ENCODE measurements at places on chromosomes 12 and 14.
A peak's percentile ranks its signal among the peaks of the same experiment; 100 is the strongest.

DNA sequence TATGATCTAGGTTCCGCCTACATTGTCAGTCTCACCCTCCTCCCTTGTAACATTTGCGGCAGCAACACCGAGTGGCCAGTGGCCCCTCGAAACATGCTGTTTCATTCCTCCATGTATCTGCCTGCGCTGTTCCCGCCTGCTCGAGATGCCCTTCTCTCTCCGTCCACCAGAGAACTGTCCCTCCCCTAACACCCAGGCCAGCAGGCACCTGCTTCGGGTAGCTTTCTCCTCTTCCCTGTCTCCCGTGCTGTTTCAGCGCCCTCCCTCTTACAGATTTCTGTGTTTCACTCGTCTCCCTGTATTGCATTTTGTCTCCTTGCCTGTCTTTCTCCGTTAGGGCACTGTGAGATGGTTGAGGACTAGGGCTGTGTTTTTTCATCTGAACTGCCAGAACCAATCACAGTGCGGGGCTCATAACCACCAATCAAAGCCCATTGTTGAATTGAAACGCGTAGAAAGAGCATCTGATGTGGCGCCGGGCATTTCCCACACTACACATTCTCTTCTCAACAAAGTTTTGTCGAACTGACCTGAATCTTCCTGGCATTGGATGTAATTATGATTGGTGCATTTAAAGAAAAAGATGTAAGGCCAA lies 40.9 kb upstream of the ELK3 start:
- no peak for DNase-seq

DNA sequence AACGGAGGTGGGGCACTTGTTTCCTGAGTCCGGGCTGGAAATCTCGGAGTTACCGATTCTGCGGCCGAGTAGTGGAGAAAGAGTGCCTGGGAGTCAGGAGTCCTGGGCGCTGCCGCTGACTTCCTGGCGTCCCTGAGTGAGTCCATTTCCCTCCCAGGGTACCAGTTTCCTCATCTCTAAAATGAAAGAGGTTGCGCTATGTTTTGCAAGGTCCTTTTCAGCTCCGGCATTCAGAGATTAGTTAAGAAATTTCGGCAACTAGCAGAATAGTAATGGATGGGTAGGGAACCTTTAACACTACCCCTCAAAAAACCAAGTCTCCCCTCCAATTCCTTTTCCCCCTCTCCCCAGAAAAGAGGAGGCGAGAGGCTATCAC lies 724 bp downstream of the BLOC1S1 start:
- DNase-seq, result no peak

DNA sequence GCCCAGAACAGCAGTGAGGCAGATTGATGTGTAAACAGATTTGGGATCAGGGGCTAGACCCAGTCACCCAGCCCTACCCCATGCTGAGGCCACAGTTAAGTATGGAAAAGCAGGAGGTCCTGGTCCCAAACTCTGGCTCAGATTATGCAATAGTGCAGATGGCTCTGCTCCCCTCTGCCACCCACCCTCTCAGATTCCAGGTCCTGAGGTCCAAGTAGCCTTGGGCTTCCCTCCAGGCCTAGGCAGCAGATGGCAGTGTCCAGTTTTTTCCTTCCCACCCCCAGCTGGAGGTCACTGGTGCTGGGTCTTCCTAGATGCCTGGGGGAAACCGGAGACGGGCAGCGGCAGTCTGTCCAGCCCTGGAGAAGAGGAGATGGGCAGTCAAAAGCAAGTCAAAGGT lies 2.8 kb upstream of the DHH start:
- DNase-seq, result no peak

DNA sequence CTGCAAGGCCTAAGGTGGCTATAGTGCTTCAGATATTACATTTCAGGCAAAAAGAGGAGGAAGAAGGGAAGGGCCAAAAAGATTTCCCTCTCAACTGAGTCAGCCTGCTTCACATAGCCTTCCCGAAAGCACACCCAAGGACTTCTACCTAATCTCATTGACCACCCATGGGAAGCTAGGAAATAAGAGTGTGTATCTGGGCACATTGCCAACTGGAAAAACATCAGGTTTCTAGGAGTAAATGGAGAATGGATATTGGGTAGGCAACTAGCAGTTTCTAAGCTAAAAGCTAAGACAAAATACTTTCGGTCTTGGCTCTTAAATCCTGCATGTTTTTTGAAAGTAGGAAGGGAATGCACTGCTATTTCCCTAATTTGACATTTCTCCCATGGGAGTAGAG lies 221.7 kb upstream of the GRIP1 start:
- DNase-seq, result no peak

DNA sequence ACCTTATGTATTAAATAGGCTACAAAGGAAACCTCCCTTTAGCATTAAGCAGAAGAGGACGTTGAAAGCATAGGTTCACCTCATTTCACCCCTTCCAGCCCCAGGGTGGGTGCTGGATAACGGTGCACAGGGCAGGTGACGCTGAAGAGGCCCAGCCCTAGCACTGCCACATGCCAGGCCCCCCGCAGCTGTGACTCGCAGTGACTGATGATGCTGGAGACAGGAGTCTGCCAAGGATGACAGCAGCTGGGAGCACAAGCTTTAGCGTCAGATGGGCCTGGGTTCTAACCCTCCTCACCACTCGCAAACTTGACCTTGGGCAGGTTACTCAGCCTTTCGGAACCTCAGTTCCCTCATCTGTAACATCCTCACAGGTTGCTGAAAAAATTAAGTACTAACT lies 76.7 kb downstream of the TBK1 start:
- no peak for DNase-seq

- no peak for DNase-seq
Measured at GRCh38 chr14:28756884-28757570, 9.6 kb upstream of the FOXG1 start.

- DNase-seq, result no peak
Measured at GRCh38 chr14:66709291-66709690, 201.3 kb downstream of the GPHN start.

- no peak for DNase-seq
Measured at GRCh38 chr12:103820361-103820760, 20.7 kb downstream of the NT5DC3 start.

- no peak for DNase-seq
Measured at GRCh38 chr14:74829251-74829650, 46.7 kb downstream of the PROX2 start.

- no peak for DNase-seq
Measured at GRCh38 chr12:131783915-131784541, 44.2 kb upstream of the MMP17 start.

DNA sequence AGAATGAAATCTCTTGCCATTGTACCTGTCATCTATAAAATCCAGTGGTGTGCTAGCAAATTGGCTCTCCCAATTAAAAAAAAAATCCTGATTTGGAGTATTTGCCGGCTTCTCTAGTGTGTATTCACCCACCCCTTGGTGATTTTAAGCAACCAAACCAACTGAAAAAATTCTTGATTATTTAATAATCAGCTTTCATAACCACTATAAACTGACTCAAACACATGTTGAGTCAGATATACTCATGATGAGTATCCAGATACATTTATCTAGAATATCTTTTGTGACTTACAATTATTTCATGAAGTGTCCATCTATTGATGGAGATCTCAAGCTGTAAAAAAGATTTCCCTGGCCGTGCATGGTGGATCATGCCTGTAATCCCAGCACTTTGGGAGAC lies 205.4 kb downstream of the RASSF9 start:
- DNase-seq, result no peak

GRCh38 chr12:6563448-6564050 lies 4.5 kb downstream of the NOP2 start:
- no peak for DNase-seq

- no peak for DNase-seq
Measured at GRCh38 chr12:6535960-6536847, 1.9 kb downstream of the GAPDH start.

DNA sequence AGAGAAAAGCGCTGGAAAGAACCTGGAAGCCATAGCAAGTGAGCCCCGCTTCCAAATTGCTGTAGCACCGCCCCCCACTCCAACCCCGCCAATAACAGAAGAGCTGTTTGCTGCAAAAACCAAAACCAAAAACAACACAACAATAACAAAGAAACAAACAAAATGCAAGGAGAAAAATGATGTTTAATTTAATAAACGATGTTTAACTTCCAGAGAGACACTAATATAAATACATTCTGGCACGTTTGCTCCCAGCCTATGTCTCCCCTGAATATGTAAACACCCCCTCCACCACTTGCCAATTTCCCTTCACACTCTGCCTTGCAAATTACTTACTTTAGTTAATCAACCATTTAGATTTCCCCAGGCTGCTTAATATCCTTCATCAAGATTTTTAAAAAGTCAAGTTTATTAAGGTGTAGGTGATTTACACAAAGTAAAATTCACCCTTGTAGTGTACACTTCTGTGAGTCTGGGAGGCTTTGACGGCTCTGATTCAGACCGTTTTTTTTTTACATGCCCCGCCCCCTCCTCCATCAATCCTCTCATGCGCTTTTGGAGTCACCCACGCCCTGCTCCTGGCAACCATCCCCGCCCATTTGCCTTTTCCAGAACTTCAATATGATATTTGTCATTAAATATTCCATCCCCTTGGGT lies 482 bp upstream of the IFI27L2 start:
- no peak for DNase-seq

DNA sequence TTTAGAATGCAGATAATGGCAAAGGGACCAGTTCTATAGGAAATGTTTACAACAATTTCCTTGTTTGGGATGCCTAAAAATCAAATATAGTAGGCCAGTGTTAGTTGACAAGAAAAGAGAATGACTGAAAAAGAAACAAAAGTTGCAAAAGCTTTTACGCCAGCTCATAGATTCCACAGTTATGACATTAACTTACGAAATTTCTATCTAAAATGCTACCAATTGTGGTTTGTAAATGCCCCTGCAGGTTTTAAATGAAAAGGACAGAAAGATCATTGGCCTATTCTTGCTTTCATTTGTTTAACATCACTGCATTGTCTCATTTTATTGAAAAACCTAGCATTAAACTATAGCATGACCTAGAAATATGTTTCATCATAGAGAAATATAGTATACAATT lies 345.8 kb downstream of the CCDC91 start:
- no peak for DNase-seq

GRCh38 chr12:74021937-74022336 lies 515.7 kb upstream of the ATXN7L3B start:
- DNase-seq, result peak; percentile 44

- no peak for DNase-seq
Measured at GRCh38 chr12:132066345-132066685, 77.8 kb downstream of the DDX51 start.

GRCh38 chr14:99699861-99700260 lies 15.8 kb downstream of the CYP46A1 start:
- no peak for DNase-seq

DNA sequence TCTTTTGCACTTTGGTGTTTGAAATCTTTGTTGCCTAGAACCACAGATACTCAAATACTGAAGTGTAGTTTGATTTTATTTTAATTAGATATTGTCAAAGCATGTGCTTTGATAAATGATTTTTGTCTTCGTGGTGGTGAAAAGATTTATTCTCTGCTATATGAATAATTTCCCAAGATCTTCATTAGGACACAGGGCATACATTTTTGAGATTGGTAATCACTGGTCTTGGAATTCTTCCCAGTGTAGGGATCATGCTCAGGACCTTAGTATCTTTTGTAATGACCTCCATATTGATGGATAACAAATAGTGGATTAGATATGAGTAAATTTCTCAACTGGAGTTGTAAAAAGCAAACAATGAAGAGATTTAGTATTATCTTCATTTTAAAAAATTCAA lies 28.2 kb downstream of the TBK1 start:
- DNase-seq, result no peak

DNA sequence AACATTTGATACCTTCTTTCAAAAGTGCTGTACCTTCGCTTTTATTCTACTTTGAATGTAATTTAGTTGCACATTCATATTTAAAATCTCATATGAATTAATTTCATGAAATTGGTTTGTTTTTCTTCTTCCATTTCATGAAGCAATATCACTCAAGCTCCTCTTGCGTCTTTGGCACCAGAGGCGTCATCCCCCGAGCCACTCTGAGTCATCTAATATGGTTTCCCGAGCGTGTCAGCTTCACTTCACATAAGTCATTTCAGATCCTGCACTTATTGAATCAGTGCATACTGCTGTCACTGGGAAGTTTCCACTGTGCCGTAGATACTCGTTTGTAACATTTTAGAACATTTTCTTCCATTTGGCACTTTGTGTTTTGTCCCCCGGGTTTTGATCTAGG lies 105.6 kb downstream of the SLC25A47 start:
- DNase-seq, result no peak

DNA sequence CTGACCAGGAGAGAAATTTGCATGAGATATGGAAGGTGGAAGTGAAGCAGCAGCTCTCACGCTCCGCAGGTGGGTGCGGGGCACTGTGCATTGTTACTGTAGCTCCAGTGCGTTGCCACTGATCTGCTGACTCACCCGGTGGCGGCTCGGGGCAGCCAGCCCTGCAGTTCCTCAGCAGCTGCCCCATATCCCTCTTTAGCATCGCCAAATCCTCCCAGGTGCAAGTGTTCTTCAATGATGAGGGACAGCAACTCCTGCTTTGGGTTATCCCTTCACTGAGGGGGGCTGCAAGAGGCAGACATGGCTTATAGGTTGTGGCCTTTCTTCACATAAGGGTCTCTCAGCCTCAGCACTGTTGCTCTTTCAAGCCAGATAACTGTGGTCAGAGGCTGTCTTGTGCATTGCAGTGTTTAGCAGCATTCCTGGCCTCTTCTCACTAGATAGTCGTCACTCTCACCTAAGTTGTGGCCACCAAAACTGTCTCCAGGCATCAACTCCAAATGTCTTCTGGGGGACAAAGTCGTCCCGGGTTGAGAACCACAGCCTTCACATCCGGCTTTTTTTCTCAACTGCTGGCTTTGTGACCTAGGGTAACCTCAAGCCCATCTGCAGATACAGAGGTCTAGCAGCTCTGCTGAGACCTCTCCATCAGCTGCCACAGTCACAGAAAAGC lies 180.8 kb downstream of the EFCAB11 start:
- DNase-seq, result no peak

GRCh38 chr12:52035190-52035589 lies 16.1 kb upstream of the NR4A1 start:
- DNase-seq, result no peak

DNA sequence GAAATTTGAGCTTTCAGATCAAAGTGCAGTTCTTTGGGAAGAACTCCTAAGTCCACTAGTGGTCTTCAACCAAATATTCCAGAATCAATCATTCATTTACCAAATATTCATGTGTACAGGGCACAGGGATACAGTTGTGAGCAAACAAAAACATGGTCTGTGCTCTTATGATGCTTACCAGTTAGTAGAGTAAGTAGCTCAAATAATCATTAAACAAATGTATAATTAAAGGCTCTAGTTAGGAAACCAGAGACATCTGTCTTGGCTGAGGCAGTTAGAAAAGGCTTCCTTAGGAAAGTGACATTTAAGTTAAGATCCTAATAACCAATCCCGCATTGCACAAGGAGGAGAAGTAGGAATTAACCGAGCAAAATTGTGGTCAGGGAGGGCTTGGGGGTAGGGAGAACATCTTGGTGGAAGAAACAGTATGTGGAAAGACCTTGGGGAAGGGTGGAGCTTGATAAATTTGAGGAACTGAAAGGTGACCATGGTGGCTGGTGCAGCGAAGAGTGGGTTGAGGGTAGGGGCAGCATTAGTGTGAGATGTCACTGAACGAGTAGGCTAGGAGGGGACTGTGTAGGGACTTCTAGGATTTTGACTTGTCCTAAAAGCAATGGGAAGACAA lies 40.0 kb downstream of the PEBP1 start:
- DNase-seq, result no peak
